Stimulated activated memory B cell treated with anti-CD40 and anti-IgM and Interleukin-4, amounts not matched to agents 10 μg/mL and 1 μg/mL and 100 μg/mL, for 72 hours (primary cell): ENCODE measurements at places on chromosomes 16 and 17.

GRCh38 chr16:51181503-51181811 lies 30.4 kb upstream of the SALL1 start:
- no peak for ATAC-seq

GRCh38 chr16:54422159-54422558 lies 135.6 kb upstream of the IRX3 start:
- peak; percentile 5 for ATAC-seq

DNA sequence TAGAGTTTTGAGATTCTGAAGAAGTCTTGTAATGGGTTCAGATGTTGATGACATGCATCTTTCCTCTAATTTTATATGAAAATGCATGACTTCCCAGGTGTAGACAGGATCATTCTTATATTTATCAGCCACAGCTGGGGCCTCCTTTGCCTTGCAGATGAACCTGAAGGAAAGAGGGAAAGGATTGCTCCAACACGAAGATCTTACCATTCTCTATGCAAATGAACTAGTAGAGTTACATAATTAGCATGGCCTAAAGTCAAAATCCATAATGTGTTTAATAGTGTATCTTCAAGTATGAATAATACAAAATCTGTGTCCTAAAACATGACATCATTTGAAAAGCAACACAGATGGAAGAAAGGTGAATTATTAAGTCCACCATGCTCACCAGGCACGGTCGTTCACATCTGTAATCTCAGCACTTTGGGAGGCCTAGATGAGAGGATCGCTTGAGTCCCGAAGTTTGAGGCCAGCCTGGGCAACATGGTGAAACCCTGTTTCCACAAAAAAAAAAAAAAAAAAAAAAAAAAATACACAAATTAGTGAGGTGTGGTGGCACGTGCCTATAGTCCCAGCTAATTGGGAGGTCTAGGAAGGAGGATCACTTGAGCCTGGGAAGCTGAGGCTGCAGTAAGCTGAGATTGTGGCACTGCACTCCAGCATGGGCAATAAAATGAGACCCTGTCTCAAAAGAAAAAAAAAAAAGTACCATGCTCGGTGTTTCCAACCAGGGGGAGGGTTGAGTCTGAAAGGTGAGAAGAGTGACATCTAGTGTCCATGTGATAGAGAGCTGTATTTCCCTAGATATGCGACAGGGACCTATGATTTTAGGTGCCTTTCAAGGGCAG lies 6.3 kb downstream of the VWA3A start:
- peak; percentile 74 for ATAC-seq

GRCh38 chr16:49491771-49492761 lies 118.5 kb downstream of the C16orf78 start:
- peak; percentile 22 for ATAC-seq

- ATAC-seq: no peak
These were observed 1.8 kb upstream of the HEATR6 start for GRCh38 chr17:60080545-60080944.

GRCh38 chr16:18984435-18985005 lies 786 bp downstream of the TMC7 start:
- ATAC-seq: no peak

GRCh38 chr16:27511657-27512448 lies 37.9 kb downstream of the GTF3C1 start:
- ATAC-seq: no peak
